ENCODE measurements at places on chromosomes 3 and 15. TPM values are rescaled to one million over a fixed set of nuclear protein-coding genes. Genes with fewer than 3 reads are reported as not detected.

STRIT1 gene
- 0.42 TPM for total RNA-seq

NLGN1 gene
- 0.80 TPM for total RNA-seq

HEMK1 gene
- 4.5 TPM for total RNA-seq

MITF gene
- 22.9 TPM for total RNA-seq

SLC2A2 gene
- total RNA-seq, result not detected

RHOV gene
- total RNA-seq, result 96.8 TPM

All from lower leg skin (tissue), 4 donors.